ENCODE measurements at places on chromosomes 3 and 15.

DNA sequence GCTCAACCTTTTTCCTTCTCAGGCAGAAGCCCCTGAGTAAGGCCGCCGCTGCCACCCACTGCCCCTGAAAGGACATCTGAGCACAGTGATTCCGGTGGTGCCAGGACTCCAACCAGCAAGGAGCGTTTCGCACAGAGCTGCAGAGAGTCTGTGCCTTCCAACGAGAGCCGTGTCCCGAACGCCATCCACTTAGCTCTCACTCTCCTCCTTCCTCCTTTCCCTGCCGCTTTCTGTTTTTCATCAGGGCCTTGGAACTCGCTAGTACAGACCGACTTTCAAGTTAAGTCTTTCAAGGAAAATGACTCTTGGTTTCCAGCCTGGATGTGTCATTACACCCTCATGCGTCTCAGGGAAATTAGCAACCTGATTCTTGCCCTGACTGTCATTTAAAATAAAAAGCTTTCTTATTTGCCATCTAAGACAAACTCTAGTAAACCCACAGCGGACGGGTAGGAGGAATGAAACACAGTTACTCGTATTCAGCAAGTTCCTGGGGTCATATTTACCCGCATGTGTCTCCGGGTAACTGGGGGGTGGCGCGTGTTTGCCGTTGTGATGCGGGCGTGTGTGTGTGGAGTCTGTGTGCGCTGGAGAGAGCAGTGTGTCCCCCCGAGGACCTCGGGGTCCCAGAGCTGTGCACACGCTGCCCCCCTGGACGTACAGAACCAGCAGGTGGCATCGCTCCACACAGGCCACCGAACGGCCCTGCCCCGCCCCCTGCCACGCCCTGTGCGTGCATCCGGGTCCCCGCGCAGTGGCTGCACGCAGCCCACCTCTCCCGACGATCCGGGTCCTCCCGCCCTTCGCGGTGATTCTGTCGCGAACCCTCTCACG, 30.4 kb upstream of the ALDH1A3 start:
- DNase-seq = peak; percentile 14

DNA sequence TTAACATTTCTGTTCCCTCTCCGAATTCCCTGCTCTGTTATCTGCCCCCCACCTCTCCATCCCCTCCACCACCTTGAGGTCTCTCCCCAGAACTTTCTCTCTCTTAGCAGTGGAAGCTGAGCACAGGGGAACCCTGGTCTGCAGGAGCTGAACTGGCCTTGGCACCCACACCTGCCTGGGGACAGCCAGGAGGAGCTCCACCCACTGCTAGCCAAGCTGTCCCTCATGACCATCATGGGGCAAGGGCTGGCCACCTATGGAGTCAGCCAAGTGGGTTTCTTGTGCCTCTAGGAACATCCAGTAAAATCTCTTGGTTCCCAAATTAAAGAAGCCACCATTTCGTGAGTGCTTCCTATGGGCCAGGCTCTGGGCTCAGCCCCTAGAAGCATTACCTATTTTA, 276.4 kb upstream of the TLE3 start:
- no peak for DNase-seq

DNA sequence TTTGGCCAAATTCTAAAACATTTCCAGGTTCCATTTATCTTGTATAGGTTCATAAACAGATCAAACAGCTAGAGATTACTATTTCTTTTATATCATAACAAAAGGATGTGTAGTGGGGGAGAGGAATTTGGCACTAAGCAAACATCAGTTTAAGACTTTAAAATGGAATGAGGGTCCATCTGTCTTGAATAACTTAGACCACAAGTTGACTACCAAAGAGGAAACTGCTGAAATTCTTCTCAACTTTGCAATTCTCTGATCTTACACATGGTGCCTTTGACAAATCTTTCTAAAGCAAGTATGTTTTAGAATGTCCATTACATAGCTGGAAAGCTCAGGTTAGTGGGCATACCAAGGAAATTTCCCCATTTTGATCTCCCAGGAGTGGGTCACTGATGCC, 140.5 kb upstream of the ADAMTS9 start:
- peak; percentile 7 for DNase-seq

DNA sequence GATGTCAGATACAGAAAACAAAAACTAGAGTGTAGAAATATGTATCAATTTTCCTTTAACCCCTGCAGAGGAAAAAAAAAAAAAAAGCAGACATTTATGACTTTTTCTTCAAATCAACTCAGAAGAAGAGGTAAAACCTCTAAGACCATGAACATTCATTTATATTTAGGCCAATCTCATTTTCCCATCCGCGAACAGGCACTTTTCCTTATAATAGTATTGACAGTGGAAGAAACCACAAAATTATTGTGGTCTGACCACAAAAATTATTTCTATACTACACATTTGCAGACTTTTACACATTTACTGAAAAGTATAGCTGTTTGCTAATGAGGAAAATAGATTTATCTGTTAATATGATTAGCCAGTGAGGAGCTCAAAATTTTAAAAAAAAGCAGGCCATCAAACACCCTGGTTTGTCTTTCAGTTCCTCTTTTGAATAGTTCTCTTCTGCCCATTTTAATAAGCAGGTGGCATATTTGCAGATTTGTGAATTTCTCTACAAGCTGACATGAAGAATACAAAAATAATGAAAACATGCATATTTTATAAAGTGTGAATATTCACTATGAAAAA, 5.7 kb downstream of the OSBPL11 start:
- no peak for DNase-seq

- peak; percentile 88 for DNase-seq
Observed at GRCh38 chr3:30538791-30539190, 67.6 kb upstream of the TGFBR2 start.

DNA sequence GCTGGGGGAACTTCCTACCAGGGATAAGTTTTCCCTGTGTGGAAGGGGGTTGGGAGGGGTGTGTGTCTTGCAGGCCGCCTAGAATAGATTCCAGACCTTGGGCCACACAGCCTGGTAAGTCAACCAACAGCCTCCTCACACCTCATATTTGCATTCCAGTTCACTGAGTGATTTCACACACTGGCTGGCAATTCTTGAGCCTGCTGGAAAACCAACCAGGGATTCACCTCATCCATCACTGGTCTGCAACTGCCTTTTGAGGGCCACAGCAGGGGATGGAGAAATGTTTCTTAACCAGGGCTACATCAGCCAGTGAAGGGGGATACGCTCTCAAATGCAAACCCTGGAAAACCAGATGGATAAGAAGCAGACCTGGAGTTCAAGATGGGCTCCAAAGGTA, 2.0 kb downstream of the FSTL1 start:
- DNase-seq = peak; percentile 67

DNA sequence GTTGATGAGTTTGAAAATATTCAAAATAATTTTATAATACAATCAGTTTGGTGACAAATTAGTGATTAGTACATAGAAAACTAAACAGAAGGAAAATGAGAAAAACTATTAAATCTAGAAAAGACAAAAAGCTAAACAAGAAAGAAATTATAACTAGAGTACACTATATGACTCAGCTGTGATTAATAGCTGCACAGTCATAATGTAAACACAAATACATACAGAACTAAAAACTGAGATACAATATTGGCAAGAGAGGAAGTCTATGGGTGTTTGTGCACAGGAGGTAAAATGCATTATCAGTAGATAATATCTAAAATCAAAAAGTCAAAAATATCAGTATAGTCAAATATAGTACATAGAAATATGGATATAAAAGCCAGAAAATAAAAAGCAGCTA, 80.7 kb upstream of the PCSK6 start:
- DNase-seq = no peak

All from fibroblast of pulmonary artery (primary cell).